Thymus (tissue), 14 donors: ENCODE measurements at places on chromosomes 3 and 15. TPM values are rescaled to one million over a fixed set of nuclear protein-coding genes. Genes with fewer than 3 reads are reported as not detected.
A peak's percentile ranks its signal among the peaks of the same experiment; 100 is the strongest.

Gene DUOXA2
- total RNA-seq = 0.05 TPM

Gene THRB
- 2.2 TPM for total RNA-seq

Gene RASSF1
- total RNA-seq = 17.6 TPM

Gene MYZAP
- total RNA-seq = 2.5 TPM

Gene FAM81A
- total RNA-seq = 0.42 TPM

Gene PPP4R2
- total RNA-seq = 79.7 TPM

Gene ITIH3
- 0.24 TPM for total RNA-seq

Gene KLF15
- total RNA-seq = 0.28 TPM

Gene B3GNT5
- total RNA-seq = 1.7 TPM

DNA sequence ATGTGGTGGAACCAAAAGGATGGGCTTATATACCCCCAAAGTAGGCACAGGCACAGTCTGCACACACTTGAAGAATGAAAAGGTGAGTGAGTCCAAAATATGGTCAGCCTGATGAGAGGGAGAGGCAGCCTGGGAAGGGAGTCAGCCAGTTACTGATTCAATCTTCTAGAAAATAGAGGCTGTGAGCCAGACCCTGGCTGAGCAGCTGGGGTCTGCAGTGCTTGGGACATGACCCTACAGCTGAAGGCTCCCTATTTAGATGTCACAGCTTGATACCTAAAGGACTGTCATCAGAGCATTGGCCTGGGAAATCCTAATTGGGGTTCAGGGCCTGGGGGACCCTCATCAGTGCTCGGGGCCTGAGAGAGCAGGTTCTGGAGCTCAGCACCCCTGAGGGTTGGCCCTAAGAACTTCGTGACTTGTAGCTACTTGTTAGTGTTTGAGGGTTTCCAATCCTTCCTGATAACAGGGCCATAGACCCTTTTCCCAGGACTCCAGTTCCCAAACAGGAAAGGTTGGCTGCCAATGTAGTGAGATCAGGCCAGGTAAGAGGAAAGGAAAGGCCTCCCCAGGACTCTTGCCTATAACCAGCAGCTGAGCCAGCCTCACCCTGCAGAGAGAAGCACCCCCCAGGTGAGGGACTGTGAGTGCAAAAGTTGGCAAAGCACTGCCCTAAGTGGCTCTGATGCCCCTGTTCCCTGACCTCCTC lies 54.7 kb upstream of the SLCO2A1 start:
- no peak for DNase-seq

GRCh38 chr3:171228240-171228639 lies 201.7 kb upstream of the SLC2A2 start:
- DNase-seq = no peak

DNA sequence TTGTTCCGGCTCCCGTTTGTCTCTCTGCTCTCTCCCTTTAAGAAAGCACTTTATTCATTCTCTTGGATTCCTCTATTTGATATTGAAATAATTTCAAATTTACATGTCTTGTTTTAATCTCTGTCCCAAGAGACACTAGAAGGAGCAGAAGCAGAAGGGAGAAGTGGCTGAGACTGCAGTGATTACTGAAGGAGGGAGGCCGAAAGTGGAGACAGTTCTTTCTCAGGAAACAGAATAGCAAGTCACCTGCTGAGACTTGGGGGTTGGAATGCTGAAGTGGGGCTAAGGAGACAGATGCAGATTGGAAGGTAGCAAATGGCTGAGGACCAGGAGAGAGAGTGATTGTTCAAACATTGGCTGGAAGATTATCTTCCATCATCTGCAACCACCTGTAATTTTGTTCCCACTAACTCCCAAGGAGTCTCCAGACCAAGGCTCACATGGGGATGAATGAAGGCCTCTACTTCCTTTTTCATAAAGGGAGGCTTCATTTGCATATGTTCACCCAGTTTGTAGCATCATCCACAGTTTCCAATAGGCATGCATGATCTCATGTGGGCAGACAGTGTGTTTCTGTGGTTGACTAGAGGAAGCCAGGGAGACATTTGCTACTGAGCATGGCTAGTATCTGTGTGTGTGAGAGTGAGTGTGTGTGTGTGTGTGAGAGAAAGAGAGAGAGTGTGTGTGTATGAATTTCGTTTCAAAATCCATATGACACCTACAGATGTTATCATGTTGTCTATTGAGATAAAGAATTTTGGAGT lies 24.0 kb downstream of the LTF start:
- peak; percentile 42 for DNase-seq

DNA sequence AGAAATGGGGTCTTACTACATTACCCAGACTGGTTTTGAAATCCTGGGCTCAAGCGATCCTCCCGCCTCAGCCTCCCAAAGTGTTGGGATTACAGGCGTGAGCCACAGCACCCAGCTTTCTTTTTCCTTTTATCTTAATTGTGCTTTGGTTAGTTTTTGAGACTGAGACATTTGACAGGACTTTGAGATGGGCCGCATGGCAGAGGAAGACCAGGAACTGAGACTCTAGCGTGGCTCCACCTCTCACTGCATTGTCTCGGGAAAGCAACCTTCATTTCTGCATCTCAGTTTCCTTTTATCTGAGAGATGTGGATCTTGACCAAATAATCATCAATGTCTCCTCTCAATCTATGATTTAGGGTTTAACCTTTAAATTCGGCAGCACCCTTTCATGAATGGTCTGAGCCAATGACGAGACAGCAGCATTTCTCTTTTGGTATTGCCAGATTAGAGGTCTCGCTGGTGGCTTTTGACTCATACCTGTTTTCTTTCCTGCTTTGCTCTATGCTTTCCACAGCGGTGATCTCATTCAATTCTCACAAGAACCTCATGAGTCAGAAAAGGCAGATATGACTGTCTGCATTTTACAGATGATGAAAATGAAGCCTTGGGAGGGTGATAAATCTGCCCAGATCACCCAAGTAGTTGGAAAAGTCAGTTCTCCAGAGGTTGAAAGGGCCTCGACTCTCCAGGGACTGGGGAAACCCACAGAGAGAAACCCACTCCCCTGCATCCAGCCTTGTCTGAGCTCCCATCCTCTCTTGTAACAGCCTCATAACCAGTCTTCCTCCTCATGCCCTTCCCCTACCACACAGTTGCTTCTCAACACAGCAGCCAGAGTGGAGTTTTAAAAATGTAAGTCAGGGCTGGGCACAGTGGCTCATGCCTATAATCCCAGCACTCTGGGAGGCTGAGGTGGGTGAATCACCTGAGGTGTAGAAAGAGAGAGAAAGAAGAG lies 84.8 kb upstream of the FOXB1 start:
- DNase-seq = no peak

DNA sequence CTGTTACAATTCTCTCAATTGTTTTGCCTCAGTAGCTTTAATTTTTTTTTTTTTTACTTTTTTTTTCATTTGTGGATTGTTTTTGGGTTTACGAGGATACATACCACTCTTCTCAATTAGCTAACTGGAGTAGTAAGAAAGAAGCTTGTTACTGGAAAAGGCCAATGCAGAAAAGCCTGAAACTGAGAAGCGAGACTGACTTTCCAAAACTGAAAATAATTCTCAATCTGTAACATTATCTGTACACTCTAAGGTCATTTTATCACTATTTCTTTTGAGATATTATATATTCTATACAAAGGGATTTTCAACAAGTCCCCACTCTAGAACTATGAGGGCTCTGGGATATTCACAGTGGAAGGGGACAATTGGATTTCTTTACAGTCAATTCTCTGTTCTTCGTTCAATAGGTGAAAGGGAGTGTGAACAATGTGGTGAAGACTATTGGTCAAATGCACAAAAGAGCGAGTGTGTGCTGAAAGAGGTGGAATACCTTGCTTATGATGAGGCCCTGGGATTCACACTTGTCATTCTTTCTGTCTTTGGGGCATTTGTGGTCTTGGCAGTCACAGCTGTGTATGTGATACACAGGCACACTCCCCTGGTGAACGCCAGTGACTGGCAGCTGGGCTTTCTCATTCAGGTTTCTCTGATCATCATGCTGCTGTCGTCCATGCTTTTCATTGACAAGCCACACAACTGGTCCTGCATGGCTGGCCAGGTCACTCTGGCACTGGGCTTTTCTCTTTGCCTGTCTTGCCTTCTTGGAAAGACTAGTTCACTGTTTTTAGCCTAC lies 83.9 kb upstream of the KCNAB1 start:
- no peak for DNase-seq

- peak; percentile 17 for DNase-seq
These were observed 35.5 kb upstream of the PLXNA1 start for GRCh38 chr3:126947429-126947828.

- DNase-seq = no peak
These were observed 34.4 kb downstream of the PAQR9 start for GRCh38 chr3:142929109-142929508.

GRCh38 chr3:126983276-126983652 lies 349 bp downstream of the PLXNA1 start:
- no peak for DNase-seq

DNA sequence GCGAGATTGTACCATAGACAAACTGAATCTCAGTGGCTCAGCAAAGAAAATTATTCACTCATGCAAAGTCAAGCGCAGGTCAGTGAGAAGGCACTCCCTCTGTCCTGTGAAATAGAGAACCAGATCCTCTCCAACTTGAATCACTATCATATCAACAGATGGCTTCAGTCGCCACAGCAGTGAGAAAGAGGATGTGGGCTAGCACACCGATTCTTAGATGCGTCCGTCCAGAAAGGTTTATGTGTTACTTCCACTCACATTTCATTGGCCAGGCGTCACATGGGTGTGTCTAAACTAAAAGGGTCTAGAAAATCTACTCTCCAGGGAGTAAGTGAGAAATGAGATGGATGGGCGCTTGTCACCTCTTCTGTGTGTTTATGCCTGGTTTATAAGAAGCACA lies 141.6 kb upstream of the KBTBD8 start:
- no peak for DNase-seq

- no peak for DNase-seq
These were observed 110.4 kb upstream of the PLAAT1 start for GRCh38 chr3:193130576-193130975.

GRCh38 chr15:67048281-67049279 lies 16.8 kb upstream of the SMAD3 start:
- no peak for DNase-seq

GRCh38 chr3:189355481-189356201 lies 183.9 kb downstream of the TPRG1 start:
- DNase-seq = peak; percentile 65

- no peak for DNase-seq
These were observed 263.6 kb upstream of the HES1 start for GRCh38 chr3:193872265-193872753.

- no peak for DNase-seq
These were observed 975.4 kb downstream of the ZPLD1 start for GRCh38 chr3:103410231-103410630.

DNA sequence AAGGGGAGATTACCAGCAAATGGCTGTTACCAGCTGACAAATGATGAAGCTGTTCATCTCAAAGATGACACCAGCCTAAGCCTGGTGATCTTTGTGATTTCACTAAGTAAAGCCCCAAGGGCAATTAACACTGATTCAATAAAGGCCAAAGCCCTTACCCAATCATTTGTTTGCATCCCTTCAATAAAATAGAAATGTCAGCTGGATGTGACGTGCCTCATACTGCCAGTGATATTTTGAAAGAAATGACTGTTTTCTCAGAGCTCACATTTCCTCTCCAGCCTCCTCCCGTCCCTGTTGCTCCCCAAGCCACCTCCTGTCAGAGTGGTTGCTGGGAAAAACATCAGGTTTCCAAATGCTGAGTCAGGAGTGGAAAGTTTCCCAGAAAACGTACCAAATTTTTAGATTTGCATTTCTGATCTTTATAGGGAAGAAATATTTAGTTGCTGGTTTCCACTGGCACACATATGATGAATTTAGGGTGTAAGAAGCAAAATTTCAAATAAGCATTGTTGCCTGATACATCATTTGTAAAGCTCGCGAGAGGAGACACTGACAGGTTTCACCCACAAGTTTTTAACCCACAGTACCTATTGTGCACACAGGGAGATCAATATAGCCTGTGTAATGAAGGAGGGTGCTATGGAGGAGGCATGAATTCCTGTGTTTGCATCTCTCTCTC lies 21.0 kb downstream of the C2CD4A start:
- no peak for DNase-seq

GRCh38 chr3:160016972-160017371 lies 28.3 kb downstream of the IL12A start:
- DNase-seq = no peak

DNA sequence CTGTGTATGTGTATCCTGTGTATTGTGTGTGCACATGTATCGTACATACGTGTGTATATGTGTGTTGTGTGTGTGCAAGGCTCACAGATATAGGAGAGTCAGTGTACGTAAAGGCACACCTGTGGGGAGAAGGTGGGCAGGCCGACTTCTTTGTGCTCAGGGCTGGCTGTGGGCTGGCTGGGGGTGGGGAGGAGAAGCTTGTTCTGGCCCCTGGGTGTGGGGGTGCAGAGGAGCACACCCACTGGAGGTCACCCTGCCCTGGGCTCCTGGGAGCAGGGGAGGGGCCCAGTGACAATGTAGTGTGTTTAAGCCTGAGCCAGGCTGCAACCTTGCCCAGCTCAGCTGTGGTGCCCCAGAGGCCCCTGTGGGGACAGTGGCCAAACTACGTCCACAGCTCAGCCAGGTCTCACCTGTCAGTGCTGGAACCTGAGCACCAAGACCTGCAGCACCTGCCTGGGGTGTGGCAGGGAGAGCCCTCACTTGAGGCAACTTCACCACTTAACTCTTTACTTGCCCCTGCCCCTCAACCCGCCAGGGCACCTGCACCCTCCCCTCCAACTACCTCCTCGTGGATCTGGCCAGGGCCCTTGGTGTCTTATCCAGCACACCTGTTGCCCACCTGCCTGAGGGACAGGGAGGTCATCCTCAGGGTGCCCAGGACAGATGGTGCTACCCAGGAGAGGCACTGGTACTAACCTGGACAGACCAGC lies 2.6 kb upstream of the HHATL start:
- DNase-seq = no peak

- peak; percentile 44 for DNase-seq
These were observed 503.9 kb upstream of the NR2F2 start for GRCh38 chr15:95826412-95827195.

DNA sequence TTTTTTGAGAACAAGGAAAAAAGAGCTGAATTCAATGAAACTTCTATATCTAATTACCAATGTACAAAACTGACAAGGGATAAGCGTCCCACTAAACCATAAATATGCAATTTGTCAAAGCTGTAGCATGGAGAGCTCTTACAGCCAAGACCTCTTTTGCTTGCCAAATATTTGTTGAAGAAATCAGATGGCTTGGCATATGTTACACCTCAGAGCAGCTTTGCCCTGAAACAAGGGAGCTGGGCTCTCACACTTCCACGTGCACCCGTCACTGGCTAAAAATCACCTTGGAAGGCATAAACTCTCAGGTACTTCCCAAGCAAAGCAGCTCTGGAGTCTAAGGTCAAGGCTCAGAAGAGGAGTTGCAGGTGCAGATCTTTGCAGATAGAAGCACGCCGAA lies 324.7 kb upstream of the SLCO3A1 start:
- DNase-seq = no peak

GRCh38 chr3:161348796-161349400 lies 22.4 kb downstream of the SPTSSB start:
- no peak for DNase-seq

GRCh38 chr3:65647369-65647768 lies 391.3 kb downstream of the MAGI1 start:
- DNase-seq = no peak
